Activated CD4-positive, alpha-beta T cell treated with anti-CD3 and anti-CD28 coated beads, Interleukin-2, amount 50 U/mL, for 16 hours (primary cell): ENCODE measurements at places on chromosomes 2 and 18.
A peak's percentile ranks its signal among the peaks of the same experiment; 100 is the strongest.

DNA sequence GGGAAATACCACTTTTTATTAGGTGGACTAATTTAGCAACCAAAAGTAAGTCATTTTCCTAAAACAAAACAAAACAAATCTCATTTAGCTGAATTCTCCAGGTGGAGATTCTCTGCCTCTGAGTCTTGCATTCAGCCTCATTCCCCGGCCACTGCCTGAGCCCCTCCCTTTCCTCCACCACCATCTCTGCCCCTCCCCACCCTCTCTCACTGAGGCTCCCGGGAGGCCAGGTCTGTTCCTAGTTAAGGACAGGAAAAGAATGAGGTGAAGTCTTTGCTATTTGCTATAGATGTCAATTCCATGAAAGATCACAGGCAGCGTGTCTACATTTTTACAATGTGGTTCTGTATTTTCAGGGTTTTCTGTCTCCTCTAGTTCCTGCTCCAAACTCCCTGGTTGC, 83.0 kb upstream of the SOX11 start:
- no peak for DNase-seq

GRCh38 chr2:64939332-64939917, 49.8 kb upstream of the SLC1A4 start:
- peak; percentile 44 for DNase-seq

GRCh38 chr18:23538870-23539269, 35.6 kb downstream of the RMC1 start:
- no peak for DNase-seq

DNA sequence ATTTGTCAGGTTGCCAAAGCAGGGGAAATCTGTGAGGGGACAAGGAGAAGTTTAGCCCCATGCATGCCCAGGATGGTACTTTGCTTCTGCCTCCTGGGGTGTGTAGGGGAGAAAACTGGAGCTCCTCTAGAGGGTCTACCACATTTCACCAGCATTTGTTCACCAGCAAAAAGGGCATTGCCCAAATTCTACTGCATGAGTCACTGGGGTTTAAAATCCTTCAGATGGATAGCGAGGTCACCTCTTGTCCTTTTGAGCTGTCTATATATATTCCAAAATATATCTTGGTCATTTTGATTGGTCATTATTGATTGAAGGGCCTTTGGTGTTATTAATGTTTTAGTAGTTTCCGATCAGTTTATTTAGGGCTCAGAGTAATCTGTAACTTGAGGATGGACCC, 18.7 kb downstream of the FHOD3 start:
- DNase-seq = no peak

DNA sequence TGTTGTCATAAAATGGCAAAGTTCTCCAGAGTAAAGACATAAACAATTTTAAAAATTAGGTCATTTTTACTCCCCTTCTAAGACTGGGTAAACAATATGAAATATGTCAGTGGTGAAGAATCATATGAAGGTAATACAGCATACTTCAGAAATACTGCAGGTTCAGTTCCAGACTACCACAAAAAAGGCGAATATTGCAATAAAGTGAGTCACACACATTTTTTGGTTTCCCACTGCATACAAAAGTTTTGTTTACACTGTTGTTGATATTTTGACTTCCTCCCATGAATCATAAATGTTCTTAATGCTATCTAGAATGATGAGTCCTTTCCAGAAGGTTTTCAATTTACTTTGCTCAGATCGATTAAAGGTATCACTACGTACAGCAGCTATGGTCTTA, 73.5 kb downstream of the SMC6 start:
- no peak for DNase-seq

DNA sequence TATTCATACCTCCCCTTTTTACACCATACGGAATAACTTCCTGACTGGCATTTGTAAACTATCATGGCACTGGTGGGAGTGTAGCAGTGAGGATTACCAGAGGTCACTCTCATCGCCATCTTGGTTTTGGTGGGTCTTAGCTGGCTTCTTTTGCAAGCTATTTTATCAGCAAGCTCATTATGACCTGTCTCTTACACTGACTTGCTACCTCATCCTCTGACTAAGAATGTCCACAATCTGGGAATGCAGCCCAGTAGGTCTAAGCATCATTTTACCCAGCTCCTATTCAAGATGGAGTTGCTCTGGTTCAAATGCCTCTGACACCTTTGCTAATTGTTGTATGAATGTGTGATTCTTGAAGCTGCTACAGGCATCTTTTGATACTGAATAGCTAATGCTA, 950.8 kb upstream of the SLC39A10 start:
- DNase-seq = no peak

DNA sequence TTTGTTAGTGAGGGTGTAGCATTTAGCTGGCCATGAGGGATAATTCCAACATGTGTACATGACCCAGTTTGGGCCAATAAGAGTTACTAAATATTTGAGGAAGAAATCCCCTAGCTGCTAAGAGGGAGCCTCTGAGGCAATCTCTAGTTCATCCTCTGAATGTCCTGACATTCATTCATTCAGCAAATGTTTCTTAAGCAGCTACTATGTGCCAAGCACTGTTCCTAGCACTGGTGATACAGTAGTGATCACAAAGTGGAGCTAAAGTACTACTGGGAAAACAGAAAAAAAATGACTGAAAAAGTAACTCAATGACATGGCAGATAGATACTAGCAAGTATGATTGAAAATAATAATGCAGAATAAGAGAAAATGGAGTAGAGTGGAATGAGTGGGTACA, 79.8 kb upstream of the PID1 start:
- no peak for DNase-seq

DNA sequence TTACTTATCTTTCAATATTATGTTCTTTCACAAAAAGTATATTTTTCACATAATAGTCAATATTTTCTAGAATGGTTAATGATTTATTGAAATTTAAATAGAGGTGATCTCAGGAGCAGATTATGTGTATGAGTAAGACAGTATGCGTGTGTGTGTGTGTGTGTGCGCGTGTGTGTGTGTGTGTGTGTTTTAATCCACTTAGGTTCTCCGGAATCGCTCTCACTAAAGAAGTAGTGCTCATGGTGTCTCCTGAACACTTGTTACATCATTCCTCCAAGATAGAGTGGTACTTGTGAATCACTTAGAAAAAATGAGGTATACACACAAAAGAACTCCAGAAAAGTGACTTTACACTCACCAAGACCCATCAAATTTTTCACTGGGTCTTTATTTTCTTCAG, 91.0 kb upstream of the KCNH7 start:
- DNase-seq = no peak

DNA sequence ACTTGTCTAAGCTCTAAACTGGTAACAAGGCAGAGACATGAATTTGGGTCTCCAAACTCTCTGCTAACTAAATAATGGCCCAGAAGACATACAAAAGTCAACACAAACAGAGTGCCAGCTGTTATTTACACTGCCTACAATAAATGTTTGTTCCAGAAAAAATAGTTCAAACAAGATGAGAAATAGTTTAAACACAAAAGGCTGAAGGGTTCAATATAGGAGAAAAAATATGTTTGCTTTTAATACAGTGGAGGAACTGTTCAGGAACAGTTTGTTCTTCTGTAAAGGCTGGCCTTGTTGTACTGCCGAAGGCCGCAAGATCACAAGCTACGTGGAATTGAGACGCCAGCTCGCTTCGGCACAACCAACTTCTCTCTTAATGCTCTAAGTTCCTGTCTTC, 74.6 kb downstream of the AFF3 start:
- DNase-seq = no peak

DNA sequence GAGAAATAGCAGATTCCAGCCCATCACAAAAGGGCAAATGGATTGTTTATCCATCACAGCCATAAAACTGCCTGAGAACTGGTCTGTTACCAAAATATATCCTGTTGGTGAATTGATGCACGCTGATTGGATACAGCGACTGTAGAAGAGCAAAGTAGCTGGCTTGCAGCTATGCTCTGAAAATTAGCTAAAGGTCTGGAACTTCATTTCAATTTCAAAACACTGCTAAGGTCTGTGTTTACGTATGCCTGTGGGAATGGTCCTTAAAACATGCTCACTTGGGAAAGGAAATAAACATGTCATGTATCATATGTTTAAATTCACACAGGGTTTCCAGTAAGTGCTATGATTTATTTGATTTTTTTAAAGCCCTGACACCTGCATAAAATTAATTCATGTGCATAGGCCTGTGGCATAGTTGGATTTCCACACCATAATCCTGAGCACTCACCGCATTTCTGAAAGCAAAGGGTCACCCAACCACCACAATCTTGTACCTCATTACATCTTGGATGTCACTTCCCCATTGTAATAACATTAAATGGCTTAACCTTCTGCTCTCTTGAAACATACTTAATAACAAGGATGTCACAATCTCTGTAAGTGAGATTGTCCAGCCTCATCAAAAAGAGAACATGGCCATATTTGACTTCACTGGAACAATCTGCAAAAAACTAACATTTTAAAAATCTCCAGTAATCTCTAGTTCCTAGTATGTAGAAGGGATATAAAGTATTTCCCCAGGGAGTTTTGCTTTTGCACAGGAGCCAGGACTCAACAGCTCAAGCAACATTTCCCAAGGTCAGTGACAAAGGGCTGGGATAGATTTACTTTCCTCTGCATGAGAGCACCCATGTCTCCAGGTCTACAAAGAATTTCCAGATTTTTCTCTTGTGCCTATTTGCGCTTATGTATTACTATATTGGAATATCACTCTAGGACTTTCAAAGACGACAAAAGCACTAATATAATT, 109.8 kb downstream of the FARSB start:
- DNase-seq = no peak

DNA sequence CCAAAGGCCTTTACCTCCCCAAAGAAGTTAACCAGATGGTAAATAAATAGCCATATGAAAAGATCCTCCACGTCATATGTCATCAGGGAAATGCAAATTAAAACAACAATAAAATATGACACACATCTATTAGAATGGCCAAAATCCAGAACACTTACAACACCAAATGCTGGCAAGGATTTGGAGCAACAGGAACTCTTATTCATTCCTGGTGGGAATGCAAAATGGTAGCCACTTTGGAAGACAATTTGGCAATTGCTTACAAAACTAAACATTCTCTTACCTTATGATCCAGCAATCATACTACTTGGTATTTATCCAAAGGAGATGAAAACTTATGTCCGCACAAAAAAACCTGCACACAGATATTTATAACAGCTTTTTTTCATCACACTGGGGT, 1.3 kb upstream of the TANK start:
- no peak for DNase-seq

DNA sequence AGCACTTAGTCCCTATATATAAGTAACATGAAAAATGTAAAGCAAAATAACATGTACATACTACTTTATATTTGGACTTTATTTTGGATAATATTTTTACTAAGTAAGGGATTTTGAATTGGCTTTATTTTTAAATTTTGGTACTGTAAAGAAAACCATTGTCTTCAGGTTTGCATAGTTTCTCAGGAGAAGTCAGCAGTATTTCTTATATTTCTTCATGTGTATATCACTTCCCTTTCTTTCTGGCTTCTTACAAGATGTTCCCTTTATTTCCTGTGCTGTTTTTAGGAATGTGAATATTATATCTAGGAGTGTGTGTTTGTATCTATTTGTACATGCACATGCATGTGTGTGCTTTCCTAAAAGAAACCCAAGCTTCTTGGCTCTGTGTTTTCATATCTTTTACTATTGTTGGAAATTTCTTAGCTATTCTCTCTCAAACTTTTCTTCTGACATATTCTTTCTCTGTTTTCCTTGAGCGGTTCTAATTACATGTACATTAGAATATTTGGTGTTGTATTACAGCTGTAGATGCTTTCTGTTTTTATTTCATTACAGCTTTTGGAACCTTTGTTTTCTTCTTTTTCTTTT, 1549.7 kb upstream of the ACVR2A start:
- no peak for DNase-seq

DNA sequence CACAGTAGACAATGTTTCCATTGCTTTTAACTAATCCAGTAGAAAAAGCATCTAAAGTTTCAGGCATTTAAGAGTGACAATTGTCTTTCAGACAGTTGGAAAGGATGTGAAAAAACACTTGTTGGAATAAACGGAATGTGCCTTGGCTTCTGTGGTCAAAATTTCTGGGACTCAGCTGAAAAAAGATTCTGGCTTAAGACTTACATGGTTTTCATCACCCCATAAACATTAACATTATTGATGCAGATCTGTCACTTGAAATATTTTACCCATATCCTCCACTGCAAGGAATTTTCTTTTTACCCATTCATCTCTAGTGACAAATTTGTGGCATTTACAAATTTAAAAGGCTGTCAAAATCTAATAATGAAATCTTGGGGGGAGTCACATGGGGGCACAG, 166.0 kb downstream of the SRBD1 start:
- DNase-seq = no peak

GRCh38 chr2:204625135-204625534, 79.9 kb downstream of the PARD3B start:
- DNase-seq = no peak

GRCh38 chr2:102790091-102790455, 28.2 kb downstream of the TMEM182 start:
- DNase-seq = no peak

DNA sequence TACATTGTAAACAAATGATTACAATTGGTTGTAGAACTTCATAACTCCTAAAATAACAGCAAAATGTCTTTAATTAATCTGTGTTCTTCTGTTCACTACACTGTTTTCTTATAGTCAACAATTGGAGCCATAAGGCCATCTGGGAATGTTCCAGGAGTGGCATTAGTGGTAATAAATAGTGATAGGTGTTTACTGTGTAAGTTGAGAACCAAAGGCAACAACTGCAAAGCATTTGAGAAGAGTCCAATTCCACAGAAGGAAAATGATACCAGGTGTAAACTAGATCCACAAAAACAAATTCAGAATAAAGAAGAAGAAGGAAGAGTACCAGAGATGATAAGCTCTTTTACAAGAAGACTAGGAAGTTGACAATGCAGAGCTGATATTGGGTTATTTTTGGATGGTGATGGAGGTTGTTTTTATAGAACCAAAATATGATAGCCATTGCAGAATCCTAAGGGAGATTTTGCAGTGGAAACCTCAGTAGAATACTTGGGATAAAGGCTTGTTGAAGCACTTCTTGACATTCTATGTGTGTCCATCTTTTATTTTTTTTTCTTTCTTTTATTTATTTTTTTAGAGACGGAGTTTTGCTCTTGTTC, 52.9 kb downstream of the ANTXR1 start:
- DNase-seq = no peak

GRCh38 chr18:22609642-22610041, 191.9 kb upstream of the CTAGE1 start:
- no peak for DNase-seq

DNA sequence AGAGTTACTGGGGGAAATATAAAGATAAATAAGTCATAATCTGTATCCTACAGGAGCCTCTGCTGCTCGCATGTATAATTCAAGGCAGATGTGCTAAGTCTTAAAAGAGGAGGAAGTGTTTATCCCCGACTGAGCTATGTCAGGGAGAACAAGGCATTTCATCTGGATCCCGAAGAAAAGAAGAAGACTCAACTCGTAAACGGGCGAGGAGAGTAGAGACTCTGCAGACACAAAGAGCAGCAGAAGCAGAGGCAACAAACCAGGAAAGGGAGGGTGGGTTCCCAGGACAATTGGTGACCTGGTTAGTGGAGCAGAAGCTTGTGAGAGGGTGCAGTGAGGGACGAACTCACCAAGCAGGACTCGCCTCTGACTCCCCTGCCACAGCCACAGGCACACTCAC, 368.6 kb downstream of the EIPR1 start:
- no peak for DNase-seq

- DNase-seq = no peak
Observed at GRCh38 chr2:42450136-42450535, 43.6 kb downstream of the KCNG3 start.

GRCh38 chr2:216404010-216404618, 8.2 kb upstream of the SMARCAL1 start:
- DNase-seq = peak; percentile 46
